ENCODE measurements at places on chromosomes 13 and 19.
A peak's percentile ranks its signal among the peaks of the same experiment; 100 is the strongest.

GRCh38 chr19:45793876-45794275, 1.2 kb upstream of the DMWD start:
- no peak for DNase-seq

DNA sequence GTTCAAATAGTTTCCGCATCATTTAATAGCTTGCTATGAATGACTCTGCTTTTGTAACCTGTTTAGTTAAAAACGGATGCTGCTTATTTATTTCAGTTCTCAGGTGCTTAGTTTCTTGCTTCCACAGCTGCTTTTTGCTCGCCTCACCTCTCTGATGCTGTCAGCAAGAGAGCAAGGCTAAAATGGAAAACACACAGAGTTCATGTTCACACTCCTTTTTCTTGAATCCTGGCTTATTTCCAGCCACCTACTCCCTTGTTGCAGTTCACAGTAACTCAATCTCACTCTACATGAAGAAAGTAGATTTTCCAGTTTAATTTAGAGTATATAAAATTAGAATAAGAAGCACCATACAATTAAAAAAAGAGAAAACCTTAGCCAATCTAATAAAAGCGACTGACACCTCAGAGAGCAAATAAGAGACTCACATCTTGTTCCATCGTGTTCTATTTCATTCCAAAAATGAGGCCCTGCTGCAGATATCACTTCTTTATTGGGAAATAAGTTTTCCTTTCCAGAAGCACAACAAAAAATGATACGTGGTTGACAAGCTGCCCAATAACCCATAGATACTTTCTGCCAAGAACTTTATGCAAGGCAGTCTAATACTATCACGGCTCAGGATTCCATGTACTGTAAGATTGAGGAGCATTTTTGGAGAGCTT, 326.1 kb upstream of the SLITRK1 start:
- DNase-seq, result no peak

DNA sequence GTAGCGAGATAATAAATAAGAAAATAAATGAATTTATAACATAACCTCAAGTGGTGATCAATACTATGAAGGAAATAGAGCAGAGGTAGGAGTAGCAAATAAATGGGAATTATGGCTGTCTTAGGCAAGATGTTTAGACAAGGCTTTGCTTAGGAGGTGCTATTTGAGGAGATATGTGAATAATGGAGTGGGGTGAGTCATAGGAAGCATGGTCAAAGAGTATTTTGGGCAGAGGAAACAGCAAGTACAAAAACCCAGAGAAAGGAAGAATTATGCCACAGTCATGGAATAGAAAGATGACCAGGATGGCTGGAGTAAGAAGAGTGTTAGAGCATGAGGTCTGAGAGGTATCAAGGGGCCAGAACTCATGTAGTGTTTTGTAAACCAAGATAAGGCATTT, 33.6 kb upstream of the LPAR6 start:
- no peak for DNase-seq

GRCh38 chr19:11594084-11594483, 3.2 kb upstream of the ZNF627 start:
- no peak for DNase-seq

DNA sequence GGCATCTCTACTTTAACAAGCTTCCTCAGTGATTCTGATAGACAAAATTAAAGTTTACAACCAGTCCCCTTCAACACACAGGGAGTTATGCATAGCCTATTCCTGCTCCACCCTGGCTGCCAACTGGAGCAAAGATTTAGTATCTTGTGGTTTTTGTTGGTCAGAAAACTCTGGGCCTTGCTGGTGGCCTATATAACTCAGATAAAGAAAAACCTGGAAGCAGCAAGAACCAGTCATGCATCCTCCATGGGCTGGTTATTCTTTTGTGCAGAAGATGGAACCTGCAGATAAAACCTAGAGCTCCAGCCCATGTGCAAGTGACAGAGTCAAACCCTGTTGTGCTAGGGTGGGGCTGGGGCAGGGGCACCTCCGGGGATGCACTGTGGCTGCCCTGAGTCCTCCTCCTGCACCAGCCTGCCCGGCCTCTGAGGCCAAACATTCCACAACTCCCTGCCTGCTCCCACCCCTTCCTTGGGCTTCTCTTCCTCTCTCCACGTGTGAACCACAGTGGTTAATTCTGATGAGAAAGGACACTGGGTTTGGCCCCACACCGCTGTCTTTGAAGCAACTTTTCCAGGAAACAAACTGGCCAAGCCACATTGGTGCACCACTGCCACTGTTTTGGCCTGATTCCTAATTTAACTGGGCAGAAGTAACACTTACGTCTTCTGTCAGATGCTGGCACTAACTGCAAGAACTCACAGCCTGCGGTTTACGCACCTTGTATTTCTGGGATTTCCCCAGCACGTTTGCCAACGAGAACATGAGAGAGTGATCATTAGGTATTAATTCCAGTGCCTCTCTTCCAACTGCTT, 23.3 kb upstream of the GGACT start:
- no peak for DNase-seq

GRCh38 chr19:49020342-49020741, 3.5 kb upstream of the LHB start:
- DNase-seq, result no peak

DNA sequence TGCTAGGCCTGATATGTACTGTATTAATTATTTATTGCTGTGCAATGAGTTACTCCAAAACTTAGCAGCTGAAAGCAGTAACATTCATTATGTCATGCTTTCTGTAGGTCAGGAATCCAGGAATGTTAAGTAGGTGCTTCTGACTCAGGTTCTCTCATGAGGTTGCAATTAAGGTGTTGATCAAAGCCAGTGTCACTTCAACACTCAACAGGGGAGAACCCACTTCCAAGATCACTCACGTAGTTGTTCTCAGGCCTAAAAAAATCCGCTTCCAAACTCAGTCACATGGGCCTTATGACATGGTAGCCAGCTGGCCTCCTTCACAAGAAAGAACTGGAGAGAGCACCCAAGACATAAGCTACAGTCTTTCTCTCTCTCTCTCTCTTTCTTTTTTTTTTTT, 211.1 kb upstream of the NBEA start:
- DNase-seq, result no peak

DNA sequence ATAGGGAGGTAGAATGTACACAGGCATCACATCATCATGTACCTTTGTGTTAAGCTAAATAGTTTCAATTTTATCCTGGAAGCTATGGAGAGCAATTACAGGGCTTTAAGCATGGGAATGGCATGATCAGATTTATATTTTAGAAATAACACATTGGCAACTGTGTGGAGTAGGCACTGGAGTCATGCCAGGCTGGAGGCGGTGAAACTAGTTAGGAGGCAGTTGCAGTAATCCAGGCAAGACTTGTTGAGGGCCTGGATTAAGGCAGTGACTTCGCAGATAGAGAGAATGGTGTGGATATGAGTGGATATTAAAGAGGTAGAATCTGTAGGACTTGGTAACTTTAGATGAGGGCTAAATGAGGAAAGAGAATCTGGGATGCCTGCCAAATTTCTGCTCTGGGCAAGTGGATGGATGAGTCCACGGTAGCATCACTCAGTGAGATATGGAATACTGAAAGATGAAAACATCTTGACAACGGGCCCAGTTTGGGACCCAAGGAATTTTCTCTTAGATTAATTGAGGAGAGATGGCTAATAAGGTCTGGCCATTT, 506.2 kb downstream of the FGF9 start:
- no peak for DNase-seq

GRCh38 chr19:51564791-51565190, 6.3 kb upstream of the ZNF175 start:
- no peak for DNase-seq

DNA sequence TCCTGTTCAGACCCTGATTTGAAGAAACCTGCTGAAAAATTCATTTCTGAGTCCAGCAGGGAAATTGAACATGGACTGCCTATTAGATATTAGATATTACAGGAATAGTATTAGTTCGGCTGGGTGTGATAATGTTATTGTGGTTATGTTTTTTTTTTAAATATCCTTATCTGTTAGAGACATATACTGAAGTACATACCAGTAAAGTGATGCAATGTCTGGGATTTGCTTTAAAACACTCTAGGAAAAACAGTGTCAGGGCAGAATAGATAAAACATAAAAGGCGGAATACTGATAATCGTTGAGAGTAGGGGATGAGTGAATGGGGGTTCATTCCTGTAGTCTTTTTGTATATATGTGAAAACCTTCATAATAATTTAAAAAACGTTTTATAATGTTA, 28.7 kb upstream of the AMER2 start:
- no peak for DNase-seq

DNA sequence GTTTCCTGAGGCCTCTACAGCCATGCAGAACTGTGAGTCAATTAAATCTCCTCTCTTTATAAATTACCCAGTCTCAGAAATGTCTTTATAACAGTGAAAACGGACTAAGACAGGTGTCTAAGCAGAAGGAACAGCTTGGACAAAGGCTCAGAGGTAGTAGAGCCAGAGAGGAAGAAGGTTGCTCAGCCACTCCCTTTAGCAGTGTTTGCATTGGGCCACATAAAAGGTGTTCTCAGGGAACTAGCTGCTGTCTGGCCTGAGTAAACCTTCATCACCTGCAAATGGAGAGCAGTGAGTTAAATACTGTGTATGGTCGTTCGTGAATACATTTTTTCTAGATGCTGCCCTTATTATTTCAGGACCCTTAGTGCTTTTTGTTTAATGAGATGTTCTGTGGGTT, 383.4 kb downstream of the EFNB2 start:
- DNase-seq, result no peak

GRCh38 chr13:65453982-65454381, 1776.2 kb downstream of the PCDH9 start:
- peak; percentile 2 for DNase-seq

DNA sequence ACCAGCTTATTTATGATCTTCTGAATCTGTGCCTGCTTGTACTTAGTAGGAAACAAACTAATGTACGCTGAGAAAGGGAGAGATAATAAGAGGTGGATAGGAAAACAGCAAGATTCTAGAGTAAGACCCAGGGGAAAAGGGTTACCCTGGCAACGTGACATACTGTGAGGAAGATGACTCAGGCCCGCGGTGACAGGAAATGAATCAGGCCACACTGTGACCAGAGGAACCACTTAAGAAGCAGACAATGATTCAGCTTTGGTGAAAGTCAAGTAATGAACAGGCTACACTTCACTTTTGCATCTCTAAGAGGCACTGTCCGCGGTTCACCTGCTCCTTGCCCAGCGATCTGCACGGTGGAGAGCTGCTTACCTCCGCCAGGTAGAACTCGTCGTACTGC, 158.2 kb downstream of the NALCN start:
- DNase-seq, result no peak

DNA sequence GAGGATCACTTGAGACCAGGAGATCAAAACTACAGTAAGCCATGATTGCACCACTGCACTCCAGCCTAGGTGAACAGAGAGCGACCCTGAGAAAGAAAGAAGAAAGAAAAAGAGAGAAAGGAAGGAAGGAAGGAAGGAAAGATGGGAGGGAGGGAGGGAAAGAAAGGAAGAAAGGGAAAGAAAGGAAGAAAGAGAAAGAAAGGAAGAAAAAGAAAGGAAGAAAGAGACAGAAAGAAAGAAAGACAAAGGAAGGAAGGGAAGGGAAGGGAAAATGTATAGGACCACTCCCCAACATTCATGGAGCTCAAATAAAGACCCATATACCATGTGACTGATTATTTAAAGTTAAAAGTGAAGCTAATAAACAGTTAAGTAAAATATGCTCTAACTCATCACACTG, 39.9 kb downstream of the SYDE1 start:
- DNase-seq, result no peak

DNA sequence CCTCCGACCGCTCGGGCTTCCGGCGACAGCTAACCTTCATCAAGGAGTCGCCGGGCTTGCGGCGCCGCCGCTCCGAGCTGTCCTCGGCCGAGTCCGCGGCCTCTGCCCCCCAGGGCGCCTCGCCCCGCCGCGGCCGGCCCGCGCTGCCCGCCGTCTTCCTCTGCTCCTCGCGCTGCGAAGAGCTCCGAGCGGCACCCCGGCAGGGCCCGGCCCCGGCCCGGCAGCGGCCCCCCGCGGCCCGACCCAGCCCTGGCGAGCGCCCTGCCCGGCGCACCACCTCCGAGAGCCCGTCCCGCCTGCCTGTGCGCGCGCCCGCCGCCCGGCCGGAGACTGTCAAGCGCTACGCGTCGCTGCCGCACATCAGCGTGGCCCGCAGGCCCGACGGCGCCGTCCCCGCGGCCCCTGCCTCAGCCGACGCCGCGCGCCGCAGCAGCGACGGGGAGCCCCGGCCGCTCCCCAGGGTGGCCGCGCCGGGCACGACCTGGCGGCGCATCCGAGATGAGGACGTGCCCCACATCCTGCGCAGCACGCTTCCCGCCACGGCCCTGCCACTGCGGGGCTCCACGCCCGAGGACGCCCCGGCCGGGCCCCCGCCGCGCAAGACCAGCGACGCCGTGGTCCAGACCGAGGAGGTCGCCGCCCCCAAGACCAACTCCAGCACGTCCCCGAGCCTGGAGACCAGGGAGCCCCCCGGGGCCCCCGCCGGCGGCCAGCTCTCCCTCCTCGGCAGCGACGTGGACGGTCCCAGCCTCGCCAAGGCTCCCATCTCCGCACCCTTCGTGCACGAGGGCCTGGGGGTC, 9.6 kb downstream of the C19orf25 start:
- DNase-seq, result peak; percentile 90

DNA sequence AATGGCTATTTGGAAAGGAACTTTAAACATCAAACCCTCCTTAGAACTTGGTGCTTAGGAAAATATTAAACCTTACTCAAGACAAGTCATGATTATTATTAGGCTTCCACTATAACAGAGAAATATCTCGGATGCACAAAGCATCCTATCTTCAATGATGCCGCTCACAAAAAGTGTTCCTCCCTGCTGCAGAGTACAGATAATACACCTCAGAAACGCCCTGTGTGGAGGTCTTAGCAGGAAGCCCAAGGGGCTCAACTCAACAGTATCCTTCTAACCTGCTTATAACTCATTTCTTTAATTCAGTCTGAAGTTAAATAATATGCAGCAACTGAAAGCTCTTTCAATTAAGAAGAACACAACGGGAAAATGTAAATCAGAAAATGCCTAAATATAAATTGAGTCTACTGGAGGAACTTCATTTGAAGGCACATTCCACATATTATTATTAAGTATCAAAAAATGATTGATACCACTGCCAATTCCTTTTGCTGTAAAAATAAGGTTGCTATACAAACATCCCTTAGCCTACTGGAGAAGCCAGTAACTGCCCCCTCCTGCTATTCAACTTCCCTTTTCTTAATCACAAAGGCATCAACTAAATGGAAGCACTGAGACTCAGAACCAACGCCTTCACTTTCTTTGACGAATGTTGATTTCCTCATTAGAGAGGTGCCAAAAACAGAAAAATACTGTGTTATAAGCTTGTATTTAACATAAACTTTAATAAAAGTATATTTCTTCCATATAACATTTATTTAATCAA, 12.0 kb downstream of the ELF1 start:
- DNase-seq, result no peak

GRCh38 chr19:49210901-49211451, 53.4 kb downstream of the TRPM4 start:
- DNase-seq, result no peak

DNA sequence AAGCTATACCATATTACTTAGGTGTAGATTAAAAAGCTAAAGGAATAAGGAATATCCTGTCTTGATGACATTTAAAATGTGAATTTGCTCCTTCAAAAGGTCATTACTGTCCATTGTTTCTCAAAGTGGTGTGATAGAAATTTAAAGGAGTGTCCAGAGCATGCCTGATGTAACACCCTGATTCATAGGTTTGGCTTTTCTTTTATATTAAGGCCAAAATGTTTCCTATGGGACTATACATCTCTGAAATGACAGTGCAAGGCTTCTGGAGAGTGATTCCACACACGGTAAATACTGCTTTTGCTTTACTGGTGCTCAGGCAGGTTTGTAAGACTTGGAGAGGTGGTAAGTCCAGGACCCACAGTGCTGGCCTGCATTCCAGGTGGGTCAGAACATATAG, 289.9 kb downstream of the RFC3 start:
- no peak for DNase-seq
